Activated CD4-positive, CD25-positive, alpha-beta regulatory T cell treated with anti-CD3 and anti-CD28 coated beads, Interleukin-2, amount 50 U/mL, for 16 hours (primary cell): ENCODE measurements at places on chromosomes 4 and X.

DNA sequence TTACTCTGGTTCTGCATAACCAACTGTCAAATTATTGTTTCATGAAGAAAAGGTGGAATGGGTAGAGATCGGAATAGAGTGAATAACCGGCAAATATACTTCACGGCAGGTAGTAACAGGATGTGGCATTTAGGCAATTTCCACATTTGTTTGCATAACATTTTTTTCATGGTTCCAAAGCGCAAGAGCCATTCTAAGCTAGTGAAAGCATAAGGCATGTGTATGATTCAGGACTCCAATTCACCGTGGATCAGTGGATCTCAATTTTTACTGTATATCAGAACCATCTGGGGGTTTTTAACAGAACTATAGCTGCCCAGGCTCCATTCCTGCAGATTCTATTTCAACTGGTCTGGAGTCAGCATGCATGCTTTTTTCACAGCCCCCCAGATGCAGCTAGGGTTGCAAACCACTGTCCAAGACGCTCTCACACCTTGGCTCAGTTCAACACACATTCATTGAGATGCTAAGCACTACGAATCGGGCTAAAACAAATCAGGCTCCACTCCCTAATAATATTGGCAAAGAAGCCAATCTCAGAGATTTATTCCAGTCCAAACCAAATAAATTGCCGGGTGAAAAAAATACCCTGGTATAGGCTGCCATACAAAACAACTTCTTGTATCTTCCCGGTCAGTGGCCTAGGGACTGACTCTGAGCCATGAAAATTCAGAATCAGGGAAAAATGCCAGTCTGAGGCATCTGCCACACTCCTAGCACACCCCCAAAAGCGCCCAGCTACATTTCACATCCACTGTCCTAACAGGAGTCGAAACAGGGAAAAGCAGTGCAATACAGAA, 30.0 kb downstream of the AFAP1 start:
- DNase-seq = no peak

DNA sequence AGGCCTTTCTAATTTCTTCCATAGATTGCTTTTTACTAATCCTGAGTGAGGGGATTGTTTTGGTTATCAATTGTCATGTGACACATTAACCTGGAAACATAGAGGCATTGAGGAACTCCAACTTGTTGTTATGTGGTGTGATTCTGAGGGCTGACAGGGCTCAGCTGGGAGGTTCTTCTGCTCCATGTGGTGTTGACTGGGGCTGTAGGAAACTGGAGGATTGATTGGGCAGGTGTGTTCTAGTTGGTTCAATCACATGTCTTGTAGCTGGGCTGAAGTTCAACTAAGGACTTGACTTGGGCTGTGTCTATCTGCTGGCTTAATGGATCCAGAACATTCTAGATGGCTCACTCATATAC, 10.8 kb upstream of the CRLF2 start:
- no peak for DNase-seq

GRCh38 chrX:105526431-105526830, 295.9 kb upstream of the NRK start:
- DNase-seq = no peak

GRCh38 chr4:74037076-74037955, 1.2 kb downstream of the CXCL3 start:
- DNase-seq = no peak

DNA sequence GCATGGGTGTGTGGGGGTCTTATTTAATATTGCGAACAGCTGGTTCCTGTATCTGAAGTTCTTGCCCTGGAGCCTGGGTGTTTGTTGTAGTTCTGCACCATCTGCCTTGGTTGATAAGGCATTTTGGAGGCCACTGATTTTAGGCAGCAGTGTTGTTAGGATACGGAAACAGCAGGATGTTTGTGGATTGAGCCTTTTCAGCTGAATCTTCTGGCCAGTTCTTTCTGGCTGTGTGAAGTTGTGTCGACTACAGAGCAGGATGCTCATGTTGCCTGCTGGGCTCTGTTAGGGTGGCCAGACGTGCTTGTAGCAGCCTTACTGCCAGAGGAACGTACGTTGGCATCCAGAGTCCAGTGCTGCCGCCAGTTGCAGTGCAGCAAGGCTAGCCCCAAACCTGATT, 134.2 kb downstream of the PTTG2 start:
- DNase-seq = no peak

DNA sequence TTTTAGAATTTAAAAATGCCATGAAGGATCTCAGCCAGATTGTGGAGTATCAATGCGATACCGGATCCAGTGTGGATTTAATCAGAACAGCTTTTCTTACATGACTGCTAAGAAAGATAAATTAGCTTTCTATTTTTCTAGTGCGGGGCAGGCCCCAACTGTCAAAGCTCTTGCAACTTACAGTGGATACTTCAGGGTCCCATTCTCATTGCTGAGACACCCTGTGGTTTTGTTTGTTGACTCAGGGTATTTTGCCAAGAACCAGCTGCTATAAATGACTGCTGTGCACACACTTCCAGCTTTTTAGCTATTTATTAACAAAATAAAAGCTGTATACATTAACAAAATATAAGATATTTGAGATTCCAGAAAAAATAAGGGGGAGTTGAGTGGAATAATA, 166.4 kb downstream of the DCLK2 start:
- DNase-seq = no peak
